ENCODE measurements at places on chromosomes 5 and 9.

DNA sequence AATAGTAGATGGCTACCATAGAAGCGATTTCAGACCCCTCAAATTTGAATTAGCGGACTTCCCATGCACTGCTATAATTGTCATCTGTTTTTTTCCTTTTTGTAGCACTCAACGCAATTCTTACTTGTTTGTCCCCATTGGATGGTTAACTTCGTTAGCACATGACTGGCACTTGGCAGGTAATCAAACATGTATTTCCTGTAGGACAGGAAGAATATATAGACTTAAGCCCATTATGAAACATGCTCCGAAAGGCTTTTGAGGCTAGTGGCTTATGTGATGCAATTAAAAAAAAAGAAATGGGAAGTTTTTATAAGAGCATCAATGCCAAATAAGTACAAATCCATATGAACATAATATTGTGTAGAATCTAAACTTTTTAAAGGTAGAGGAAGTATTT lies 301.2 kb downstream of the PSAT1 start:
- DNase-seq: no peak

GRCh38 chr5:172740428-172741205 lies 30.4 kb downstream of the DUSP1 start:
- DNase-seq: peak; percentile 80

DNA sequence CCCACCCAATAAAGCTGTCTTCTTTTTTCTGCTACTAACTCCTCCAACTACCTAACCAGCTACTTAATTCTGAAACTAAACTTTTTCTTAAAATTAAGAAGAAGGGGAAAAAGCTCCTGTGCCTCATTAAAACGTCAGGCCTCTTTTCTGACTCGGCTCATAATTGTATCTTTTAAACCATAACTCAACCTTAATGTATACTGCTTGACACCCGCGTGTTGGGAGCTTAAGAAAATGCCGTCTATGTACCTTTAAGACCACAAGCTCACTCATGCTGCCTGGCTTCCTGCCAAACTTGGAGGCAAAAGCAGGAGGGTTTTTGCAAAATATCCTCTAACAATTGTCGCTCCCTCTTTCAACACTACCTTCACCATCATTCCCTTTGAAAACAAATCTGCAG lies 5.0 kb downstream of the EBF1 start:
- DNase-seq: peak; percentile 91

- DNase-seq: no peak
These were observed 21.7 kb downstream of the SMARCA2 start for GRCh38 chr9:2036844-2037243.

DNA sequence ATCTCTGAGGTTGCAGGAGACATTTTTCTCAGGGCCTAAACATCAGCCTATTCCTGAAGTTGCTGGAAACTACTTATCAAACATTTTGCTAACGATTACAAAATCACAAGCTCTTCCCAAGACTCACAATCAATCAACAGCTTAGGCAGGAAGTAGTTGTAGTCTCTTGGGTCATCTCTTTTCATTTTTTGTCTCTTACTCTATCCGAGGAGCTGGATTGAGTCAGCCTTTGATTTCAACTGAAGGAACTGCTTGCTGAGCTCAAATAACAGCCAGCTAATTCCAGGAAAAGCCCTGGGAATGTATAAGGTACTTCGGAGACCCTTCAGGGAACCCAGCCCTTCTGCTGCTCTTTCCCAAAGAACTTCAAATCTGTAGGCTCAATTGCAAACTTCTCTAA lies 398.9 kb downstream of the PLK2 start:
- no peak for DNase-seq

- peak; percentile 40 for DNase-seq
These were observed 1.1 kb downstream of the CFAP77 start for GRCh38 chr9:132411091-132411508.

GRCh38 chr5:163622799-163623198 lies 117.4 kb downstream of the MAT2B start:
- DNase-seq: no peak

DNA sequence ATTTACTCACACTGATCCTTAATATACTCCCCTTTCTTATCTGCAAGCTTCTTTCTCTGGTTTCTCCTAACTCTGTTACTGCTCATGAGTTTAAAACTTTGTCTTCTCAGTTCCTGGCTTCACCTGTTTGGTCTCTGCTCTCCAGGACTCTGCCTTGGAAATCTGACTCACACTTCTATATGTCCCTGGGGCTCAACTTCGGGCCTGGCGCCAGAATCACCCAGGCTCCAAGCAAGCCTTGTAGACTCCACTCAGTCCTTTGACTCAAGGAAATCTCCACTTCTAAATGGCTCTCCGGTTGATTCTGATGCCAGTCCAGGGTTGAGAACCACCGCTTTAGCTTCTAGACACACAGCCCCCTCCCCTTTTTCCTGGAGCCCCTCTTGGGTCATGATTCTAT lies 57.8 kb downstream of the TMC1 start:
- DNase-seq: peak; percentile 37

DNA sequence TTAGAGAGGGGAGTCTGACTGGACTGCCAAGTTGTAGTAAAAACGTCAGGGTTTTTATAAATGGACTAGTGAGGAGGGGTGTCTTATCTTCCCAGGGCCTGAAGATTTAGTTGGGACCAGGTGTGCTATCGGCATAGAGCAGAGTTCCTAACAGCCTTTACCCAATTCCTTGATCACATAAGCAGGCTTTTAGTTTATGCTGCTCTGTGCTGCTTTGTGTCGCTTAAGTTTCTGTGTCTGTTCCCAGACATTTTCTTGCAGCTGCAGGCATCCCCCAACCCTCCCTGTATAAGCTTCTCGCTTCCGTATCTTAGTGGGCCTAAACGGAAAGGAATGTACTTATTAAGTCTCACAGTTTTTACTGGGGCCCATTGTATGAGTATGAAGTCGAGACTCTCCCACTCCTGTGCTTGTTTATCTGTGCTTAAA lies 2.6 kb upstream of the SMC5 start:
- no peak for DNase-seq
